Stimulated activated CD4-positive, alpha-beta T cell treated with anti-CD3 and anti-CD28 coated beads, Interleukin-2, amount 100 ng/mL, for 4 hours (primary cell): ENCODE measurements at places on chromosomes 5 and 9.

- no peak for DNase-seq
Measured at GRCh38 chr9:118896324-118897000, 472.8 kb downstream of the BRINP1 start.

GRCh38 chr5:168316139-168316578, 24.7 kb downstream of the WWC1 start:
- DNase-seq = no peak

- no peak for DNase-seq
Measured at GRCh38 chr5:96259151-96259772, 173.8 kb downstream of the PCSK1 start.

DNA sequence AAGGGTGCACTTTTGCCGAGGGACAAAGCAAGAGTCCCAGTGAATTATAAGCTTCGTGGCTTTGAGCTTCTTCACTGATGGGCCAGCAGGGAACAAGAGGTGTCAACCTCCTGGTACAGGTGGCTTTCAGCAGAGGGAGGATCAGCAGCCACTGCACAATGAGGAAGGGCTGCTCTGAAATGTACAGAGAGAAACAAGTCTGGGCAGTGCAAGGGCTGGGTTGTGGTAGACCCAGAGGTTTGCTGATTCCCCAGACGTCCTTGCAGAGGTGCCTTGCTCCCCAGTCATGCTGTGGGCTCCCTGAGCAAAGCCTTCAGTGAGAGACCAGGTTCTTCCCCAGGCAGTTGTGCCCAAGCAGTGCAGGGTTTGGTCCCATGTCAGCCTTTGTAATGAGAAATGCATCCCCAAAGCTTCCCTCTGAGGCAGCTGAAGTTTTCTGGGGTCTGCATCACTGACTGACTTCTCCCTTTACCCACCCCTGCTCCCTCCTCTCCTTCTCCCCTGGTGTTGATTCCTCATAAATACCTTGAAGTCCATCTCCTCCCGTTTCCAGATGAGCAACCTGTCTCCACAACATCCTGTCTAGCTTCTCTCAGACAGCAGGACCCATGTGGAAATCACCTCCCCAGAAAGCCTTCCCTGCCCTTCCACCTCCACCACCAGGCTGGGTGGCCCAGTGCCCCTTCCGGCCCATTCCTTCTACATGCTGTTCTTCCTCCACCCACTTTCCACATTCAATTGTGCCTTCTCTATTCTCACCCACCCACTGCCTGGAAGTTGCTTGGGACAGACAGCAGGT, 599.6 kb upstream of the ADAMTS16 start:
- DNase-seq = no peak

GRCh38 chr9:135865531-135865930, 41.8 kb downstream of the CAMSAP1 start:
- no peak for DNase-seq

DNA sequence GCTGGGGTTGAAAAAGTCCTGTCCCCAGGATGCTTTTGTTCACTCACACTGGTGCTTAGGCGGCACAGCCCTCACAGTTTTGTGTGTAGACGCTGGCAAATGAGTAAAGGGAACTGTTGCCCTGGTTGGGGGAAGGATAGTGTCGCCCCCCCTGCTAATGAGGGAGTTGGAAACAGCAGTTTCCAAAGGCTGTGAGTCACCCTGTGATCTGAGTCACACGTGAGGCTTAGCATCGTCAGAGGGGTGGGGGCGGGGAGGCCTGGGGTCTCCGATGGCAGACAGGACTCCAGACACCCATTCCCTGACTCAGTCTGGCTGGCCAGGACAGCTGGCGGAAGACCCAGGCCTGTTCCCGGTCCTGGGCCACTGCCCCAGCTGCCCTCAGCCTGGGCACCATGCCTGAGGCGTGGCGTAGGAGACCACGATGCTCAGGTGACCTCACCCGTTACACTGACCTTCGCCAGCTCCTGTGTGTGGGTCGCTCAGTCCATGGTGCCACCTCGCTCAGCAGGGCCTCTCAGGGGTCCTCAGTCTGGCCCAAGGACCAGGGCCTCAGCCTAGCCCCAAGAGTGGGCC, 2.9 kb downstream of the DNAJB5 start:
- peak; percentile 78 for DNase-seq

DNA sequence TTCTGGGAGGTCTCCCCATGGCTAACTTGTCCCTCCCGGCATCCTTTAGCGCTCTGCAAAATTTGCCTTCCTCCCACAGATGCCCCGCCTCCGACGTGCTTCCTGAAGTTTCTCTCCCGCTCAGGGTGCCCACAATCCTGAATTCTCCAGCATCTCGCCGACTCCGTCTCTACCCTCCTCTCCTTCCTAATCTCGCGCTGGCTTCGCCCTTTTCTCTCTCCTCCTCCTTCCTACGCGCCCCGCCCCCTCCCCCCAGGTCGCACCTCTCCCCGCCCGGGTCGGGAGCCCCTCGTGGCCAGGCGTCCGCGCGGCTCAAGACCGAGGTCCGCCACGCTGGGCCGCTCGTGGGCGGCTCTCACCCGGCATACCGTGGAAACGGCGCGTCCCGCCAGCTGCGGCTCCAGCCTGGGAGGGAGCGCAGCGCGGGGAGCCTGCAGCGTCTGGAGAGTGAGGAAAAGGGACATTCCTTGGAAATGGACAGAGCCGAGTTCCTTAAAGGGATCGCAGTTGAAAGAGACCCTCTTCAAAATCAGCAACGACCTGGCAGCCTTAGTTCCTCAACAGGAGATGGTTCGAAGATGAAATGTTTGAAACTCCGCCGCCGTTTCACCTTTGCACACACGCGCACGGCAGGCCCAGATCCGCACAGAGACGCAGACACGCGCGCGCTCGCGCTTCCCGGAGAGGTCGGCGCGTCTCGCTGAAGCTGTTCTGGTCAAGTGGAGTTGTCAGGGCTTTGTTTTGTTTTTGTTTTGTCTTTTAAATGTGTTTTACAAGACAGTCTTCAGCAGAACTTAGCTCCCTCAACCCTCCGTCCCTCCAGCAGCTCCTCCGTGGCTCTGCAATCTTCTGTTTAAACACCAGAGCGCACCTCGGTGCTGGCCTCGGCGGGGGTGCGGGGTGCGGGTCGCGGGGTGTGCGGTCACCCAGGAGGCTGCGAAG, 5.0 kb upstream of the IRX2 start:
- DNase-seq = no peak

DNA sequence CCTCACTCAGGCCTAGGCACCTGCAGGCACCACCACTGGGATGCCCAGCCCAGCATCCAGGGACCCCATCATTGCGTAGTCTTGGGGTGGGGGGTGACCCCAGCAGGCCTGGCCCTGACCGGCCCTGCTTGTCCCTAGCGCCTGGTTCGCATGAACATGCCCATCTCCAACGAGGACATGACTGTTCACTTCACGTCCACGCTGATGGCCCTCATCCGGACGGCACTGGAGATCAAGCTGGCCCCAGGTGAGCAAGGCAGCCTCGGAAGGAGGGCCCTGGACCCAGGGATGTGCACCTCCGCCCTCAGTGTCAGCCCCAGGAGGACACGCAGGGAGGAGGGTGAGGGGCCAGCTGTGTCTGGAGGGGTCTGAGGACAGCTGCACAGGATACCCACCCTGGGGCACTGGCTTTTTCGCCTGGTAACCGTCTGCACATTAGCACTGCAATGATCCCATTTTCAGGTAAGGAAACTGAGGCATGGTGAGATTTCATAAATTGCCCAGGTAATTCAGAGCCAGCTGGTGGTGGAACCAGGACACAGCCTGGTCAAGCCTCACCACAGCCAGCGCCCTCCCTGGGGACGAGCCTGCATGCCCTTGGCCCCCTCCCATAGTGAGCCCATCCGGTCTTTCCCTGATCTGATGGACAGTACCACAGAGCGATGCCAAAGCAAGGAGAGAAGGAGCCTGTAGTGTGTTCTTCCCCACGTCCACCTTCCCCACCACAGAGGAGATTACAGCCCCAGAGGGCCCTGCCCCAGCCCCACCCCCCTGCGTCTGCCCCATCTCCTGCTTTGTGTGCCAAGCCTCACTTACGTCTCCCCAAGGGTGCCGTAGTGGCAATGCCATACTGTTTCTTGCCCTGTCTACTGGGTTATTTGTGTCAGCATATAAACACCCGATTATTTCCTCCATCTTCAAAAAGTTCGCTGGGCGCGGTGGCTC, 228.3 kb downstream of the CACNA1B start:
- DNase-seq = no peak

- no peak for DNase-seq
Measured at GRCh38 chr5:109448838-109449237, 39.1 kb upstream of the PJA2 start.

DNA sequence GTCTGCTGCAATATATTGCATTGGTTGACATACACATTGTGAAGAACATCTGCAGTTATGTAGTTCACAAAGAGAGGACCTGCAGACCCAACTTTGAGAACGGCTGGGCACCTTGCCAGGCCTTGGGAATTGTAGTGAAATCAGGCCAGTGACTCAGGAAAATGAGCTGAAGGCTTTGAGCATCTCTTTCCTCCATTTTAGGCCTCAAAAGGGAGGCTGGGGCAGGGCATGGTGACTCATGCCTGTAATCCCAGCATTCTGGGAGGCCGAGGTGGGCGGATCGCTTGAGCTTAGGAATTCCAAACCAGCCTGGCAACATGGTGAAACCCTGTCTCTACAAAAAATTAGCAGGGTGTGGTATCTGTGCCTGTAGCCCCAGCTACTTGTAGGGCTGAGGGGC, 1.4 kb upstream of the IPPK start:
- DNase-seq = no peak

- no peak for DNase-seq
Measured at GRCh38 chr9:134676886-134677285, 35.3 kb downstream of the COL5A1 start.

DNA sequence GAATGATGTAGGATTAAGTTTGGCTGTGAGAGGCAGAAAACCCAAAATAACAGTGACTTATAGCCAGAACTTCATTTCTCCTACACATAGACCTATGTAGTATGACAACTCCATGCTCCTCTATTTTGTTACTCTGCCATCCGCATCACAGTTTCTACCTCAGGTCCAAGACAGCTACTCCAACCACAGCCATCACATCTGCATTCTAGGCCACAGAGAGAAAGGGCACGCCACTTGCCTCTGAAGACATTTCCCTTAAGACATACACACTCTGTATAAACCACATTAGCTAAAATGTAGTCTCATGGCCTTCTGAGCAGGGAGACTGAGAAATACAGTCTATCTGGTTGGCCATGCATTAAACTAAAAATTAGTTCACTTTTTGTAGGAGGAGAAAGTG, 10.0 kb downstream of the SPINK4 start:
- DNase-seq = no peak

DNA sequence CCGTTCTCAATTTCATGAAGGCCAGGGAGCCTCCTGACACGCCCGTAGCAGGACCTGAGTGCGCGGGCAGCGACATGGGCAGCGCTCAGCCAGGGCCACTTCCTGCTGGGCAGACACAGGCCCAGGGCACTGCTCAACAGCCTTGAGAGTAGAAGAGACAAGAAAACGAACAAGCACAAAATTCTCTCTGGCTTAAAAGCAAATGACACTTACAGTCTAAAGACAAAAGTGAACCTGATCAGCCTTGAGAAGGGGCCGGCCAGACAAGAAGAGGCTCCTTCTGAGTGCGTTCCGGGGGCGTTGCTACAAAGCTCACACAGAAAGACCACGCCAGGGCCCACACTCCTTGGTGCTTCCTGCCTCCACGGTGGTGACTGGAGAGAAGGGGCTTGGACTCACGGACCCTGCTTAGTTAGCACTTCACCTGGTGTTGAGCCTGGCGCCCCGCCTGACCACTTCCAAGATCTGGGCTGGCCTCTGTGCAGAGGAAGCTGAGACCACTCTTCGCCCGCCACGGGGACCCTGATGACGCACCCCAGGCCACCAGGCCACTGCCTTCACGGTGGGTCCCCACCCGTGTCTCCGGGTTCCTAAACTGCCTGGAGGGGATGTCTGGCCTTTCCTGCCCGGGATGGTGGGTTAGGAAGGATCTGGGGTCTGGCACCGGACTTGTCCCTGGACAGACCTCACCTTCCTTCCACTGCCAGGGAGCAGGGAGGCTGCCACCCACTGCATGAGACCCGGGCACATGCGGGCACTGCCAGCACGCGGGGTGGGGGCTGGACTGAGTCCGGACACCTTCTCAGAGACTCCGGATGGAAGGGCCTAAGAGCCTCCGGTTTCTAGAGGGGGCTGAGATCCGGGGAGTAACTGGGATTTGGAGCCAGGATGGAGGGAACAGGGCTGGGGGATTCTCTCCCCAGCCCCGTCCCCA, 1.3 kb downstream of the SLC12A7 start:
- DNase-seq = no peak

- no peak for DNase-seq
Measured at GRCh38 chr5:123371575-123372179, 51.5 kb downstream of the CEP120 start.

DNA sequence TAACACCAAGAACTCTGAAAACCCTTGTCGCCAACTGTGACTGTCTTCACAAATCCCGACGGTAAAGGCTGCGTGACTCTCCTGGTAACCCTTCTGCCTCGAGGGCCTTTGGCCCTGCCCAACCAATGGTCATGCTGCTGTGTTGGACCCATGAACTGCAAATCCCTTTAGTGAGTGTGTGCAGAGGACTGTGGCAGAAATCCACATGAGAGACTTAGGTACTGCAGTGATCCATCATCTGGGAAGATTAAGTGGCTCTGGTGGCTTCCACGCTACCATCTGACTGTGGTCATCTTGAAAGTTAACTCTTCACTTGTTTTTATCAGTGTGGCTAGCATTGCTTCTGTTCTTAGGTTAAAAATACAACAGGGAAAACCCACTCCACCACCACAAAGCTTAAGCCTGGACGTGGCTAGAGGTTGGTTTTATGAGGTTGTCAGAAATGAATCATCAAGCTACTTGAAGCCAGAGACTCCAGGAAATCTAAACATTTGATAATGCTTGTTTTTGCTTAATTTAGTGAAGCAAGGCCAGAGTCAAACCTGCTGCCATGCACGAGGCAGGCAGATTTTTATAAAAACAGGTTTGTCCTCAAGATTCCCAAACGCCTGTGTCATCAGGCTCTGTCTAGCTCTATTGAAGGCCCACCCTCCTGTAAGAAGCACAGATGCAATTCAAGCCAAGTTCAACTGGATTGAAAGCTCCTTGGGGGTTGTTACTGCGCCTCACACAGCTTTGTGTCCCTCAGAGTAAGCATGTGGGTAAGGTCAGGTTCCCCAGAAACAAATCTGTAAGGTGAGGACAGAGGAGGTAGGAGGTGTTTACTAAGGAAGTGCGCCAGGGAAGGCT, 52.7 kb upstream of the ERCC6L2 start:
- DNase-seq = no peak

DNA sequence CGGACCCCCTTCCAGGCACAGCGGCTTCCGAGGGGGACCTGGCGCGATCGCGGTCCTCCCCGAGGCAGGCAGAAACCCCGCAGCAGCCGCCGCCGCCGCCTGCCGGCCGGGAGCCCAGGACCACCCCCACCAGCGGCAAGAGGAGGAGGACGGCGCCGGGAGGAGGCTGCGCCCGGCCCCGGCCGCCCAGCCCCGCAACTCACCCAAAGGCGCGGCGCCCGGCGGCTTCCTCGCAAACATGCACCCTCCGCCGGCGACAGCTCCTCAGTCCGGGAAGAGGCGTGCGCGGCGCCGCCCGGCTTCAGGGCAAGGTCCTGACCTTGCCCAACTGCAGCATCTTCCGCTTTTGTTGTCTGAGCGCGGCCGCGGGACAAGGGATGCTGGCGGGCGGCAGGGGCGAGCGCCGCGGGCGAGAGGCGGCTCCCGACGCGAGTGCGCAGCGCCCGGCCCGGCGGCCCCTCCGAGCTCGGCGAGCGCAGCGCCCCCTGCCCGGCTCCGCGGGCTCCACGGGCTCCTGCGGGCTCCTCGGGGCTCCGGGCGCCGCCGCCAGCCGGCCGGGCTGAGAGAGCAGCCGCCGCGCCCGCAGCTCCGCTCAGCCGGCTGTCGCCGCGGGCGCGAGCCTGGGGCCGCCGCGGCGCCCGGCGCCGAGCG, 507 bp downstream of the CTNND2 start:
- no peak for DNase-seq
